ENCODE measurements at places on chromosomes 6 and 20. TPM values are rescaled to one million over a fixed set of nuclear protein-coding genes. Genes with fewer than 3 reads are reported as not detected.

VSX1 gene
- not detected for total RNA-seq

DNA sequence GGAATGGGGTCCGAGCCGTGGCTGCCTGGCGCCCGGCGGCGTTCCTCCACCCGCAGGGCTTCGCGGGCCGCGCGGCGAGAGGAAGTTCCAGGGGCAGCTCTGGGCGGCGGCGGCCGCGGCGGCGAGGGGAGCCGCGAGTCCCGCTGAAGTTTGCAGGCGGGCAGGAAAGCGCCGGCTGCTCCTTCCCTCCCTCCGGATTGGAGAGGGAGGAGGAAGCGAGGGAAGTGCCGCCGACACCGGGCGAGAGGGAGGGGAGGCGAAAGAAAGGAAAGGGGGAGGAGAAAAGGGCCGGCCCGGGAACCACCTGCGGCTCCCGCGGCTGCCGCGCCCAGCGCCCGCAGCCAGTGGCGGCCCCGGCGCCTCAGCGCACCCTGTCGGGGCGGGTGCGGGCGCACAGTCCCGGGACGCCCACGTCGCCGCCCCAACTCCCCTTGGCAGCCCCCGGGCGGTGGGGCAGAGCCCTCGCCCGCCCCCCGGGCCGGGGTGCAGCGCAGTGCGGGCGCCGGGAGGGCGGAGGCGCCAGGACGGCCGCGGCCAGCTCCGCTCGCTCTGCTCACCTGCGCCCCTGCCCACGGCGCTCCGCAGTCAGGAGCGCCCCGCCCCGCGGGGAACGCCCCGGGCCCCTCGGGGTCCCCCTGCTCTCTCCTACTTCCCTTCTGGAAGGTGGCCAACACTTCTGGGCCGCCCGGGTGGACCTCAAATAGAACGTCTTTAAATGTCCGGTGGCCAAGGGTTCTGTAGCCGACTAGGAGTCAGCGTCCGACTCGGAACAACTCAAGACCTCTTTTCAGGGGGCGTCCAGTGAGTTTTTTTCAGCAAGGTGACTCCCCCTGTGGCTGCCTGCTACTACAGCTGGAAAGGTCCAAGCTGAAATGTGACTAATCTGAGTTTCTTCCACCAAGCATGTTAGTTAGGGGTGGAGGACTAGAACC lies 80.3 kb upstream of the CCDC28A start:
- peak; percentile 88 for DNase-seq

CYB5R4 gene
- 26.2 TPM for total RNA-seq

LAMA5 gene
- total RNA-seq, result 13.2 TPM

DNA sequence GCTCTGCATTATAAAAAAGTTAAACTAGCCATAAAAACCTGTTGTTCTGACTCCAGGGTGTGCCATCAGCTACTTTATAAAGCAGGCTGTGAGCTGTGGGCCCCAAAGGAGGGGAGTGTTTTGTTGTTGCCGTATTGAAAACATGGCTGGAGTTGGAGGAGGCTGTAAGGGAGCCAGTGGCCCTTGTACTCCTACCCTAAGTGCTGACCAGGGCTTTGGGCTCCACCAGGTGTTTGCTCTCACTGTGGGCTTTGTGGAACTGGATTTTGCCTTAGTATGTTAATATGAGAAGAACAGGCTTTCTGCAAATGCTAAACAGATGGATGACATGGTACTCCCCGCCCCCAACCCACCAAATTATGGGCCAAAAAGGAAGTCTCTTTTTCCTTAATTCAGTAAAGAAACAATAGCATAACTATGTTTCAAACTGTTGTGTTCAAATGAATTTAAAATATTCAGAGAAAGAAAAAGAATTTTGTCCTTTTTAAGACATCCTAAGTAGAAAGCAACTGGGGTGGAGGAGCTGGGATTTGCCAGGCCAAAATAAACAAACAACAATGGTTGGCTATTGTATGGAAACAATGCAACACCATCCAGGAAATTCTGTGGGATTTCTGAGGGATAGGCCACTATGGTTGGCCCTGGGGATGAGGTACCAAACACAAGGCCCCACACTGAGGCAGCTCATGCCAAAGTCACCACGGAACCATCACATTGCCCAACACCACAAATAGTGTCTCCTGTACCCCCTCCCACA lies 63.3 kb downstream of the PLCG1 start:
- DNase-seq, result no peak

TFAP2D gene
- not detected for total RNA-seq

GRCh38 chr20:13625304-13625979 lies 13.3 kb downstream of the TASP1 start:
- DNase-seq, result no peak

DNA sequence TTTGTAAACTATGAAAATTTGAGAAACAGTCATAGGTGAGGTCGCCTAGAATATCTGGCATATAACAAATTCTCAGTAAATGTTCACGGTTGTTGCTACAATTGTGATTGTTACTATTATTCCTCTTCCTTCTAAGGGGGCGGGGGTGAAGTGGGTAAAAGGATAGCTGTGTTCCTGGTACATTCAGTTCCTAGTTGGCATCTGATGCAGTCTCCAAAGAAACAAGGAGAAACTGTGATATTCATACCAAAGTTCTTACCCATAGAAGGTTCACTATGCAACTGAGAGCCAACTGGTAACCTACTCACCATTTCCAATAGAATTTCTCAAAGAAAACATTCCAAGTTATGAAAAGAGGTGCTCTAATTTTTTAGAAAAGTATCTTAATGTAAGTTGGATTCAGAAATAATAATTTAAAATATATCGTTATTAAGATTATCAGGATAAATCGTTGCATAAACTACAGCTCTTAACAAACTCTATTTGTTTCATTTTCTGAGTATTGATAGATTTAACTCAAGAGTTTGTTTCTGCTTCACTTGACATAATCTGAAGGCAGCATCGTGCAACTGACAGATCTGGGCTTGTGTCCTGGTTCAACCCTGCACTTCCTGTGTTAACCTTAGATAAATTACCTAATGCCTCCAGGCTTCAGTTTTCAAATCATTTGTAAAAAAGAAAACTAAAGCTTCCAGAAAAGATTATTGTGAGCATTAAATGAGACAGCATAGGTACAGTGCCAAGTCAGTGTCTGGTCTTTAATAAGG lies 13.3 kb upstream of the MAP7 start:
- no peak for DNase-seq

- DNase-seq, result no peak
These were observed 4.2 kb downstream of the SSTR4 start for GRCh38 chr20:23039136-23039875.

DNA sequence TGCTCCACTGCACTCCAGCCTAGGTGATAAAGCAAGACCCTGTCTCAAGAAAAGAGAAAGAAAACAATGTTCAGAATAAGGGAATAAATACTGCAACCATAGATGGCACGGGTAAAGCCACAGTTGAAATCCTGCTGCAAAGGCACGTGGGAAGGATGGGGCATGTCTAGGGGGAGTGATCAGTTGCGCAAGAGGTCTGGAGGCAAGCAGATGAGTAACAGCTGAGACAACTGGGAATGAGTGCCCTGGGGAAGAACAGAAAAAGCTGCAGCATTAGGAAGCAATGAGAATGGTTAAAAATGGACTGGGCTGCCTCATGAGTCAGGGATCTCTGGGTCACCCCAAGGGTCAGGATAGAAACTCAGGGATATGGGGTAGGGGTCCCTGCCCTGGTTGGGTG lies 96.3 kb downstream of the GMPR start:
- peak; percentile 56 for DNase-seq

DNA sequence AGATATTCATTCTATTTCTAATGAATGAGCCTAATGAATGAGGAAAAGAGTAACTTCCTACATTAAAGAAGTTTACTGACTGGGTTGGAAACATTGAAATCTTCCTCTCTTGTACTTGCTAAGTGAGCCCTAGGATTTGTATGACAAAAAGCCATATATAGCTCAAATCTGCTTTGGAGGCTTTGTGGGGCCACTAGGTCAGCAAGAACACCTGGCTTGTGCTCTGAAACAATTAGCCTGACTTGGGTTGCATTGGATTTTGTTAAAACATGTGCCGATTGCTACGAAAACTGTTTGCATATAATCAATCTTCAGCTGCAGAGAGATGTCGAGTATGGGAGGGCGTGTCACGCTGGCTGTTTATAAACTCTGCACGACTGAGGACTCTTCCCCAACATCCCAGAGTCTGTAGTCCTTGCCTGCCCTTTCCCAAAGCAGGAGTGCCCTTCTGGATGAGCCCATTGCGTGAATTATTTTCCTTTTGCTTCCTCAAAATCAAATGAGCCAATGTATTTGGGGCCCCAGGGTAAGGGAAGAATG lies 684.8 kb downstream of the DHX35 start:
- DNase-seq, result no peak

GRCh38 chr6:29953001-29953441 lies 10.7 kb downstream of the HLA-A start:
- DNase-seq, result no peak

ZC2HC1B gene
- not detected for total RNA-seq

DNA sequence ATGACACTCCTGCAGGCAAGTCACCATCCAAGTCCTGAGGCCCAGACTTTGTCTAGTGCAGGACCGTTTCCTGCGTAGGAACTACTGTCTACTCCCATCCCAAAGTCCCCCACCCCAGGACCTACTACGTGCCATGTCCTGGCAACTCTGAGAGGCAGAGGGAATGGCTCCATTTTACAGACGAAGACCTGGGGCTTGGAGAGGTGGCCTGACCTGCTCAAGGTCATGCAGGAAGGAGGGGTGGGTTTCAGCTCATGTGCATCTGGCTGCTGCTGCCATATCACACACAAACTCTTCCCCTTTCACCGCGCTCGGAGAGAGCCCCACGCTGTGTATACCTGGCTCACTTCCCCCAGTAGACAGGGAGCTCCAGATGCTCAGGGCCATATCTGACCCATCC lies 1.2 kb upstream of the NOL4L start:
- DNase-seq, result no peak

- no peak for DNase-seq
These were observed 70.8 kb downstream of the CD164 start for GRCh38 chr6:109311471-109311870.

- no peak for DNase-seq
These were observed 32.4 kb downstream of the SLC16A10 start for GRCh38 chr6:111119571-111120329.

NKAIN4 gene
- total RNA-seq, result not detected

DNA sequence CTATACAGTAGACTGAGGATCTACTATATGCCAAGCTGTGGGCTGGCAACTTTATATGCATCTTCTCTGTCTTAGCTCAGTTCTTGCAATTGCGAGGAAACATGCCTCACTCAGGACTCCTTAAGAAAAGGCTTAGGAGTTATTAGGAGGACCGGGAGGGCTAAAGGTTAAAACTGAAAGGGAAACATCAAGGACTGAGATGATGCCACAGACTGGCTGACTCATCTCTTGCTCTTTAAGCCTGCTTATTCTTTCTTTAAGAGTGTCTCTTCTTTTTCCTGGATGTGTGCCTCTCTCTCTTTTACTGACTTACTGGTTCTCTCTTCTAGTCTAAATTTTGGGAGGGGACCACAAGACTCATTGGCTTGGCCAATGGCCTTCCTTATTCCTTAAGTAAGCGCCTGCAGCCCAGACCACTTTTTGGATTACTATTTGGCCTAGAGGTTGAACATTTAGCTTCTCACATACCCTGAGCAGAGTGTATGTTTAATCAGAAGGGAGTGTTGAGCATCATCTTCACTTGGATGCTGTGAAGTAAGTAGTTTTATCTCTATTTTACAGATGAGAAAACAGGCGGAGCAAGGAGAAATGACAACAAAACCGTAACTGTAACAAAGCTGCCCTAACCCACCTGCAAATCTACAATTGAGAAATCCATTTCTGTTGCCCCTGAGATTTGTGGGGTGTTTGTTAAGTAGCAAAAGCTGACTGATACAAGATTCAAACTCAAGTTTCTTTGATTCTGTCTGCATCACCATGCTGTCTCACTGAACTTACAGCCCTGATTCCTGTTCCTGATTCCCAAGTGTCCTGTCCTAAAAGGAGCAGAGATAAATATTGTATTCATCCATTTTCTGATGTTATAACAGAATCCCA lies 7.2 kb upstream of the SDC4 start:
- no peak for DNase-seq

DNA sequence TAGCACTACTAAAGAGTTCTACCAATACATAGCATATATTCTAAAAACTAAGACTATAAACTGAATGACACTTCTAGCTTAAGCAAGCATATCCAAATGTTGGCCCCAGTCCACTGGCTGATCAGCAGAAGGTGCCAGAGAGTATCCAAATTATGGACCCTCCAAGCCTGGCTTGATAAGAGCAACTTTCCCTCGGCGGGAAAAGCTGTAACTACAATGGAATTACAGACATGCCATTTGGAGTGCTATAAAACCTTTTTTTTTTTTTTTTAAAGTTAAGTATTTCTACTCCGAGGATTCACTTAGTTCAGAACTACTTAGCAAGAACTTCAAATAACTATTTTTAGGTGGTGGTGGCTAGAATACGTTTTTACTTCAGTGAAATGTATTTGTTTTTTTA lies 94.6 kb downstream of the EPB41L2 start:
- DNase-seq, result no peak

KCNK15 gene
- not detected for total RNA-seq

DEFB115 gene
- total RNA-seq, result not detected

GRCh38 chr20:2663364-2663886 lies 591 bp downstream of the IDH3B start:
- no peak for DNase-seq

COL20A1 gene
- not detected for total RNA-seq

- no peak for DNase-seq
These were observed 20.9 kb downstream of the TAGAP start for GRCh38 chr6:159023893-159024292.

DNA sequence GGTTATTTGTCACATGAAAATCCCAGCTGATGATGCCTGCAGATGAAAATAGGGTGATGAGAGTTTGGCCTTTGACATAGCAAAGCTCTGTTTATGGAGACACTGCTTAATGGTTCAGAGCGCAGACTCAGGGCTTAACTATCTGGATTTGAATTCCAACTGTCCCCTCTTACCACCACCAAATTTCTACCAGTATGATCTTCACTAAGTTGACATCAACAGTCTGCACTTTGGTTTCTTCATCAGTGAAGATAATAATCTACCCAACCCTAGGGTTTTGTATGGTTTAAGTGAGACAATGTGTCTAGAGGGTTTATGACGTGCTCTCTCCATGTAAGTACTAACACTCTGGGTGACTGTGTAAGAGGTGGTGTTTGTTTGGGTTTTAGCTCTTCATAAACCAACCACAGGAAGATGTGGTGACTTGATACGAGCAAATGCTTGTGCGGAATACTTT lies 151.4 kb upstream of the TNFAIP3 start:
- no peak for DNase-seq

DNA sequence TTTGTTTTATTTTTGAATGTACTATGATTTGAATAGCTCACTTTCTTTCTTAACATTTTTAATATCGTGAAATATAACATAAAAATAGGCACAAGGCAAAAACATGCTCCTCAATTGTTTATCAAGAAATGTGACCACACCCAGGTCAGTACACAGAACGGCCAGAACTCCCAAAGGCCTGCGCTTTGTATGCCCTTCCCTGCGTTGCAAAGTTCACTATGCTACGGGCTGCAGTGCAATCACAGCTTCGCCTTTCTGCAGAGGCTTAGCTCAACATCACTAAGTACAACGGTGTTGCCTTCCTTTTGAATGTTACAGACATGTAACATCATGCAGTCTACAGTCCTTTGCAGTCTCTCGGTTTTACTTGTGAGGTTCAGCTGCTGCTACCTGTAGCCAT lies 333.4 kb downstream of the THBS2 start:
- no peak for DNase-seq

- peak; percentile 37 for DNase-seq
These were observed 7.2 kb downstream of the ADGRF1 start for GRCh38 chr6:47034926-47035325.

COL9A3 gene
- total RNA-seq, result 11.7 TPM

- DNase-seq, result no peak
These were observed 70.4 kb downstream of the COL12A1 start for GRCh38 chr6:75135450-75135849.

GRCh38 chr6:40809627-40810026 lies 222.5 kb upstream of the LRFN2 start:
- no peak for DNase-seq

TBX18 gene
- total RNA-seq, result 14.6 TPM

SEL1L2 gene
- not detected for total RNA-seq
